ENCODE measurements at places on chromosomes 6 and 20.

- no peak for DNase-seq
These were observed 63.9 kb upstream of the SLCO4A1 start for GRCh38 chr20:62578294-62578897.

GRCh38 chr20:32574296-32575226 is 10.6 kb downstream of the NOL4L start:
- DNase-seq: peak; percentile 19

- no peak for DNase-seq
These were observed 47.2 kb downstream of the QKI start for GRCh38 chr6:163461696-163462095.

GRCh38 chr6:620166-620565 is 36.7 kb downstream of the HUS1B start:
- DNase-seq: no peak

DNA sequence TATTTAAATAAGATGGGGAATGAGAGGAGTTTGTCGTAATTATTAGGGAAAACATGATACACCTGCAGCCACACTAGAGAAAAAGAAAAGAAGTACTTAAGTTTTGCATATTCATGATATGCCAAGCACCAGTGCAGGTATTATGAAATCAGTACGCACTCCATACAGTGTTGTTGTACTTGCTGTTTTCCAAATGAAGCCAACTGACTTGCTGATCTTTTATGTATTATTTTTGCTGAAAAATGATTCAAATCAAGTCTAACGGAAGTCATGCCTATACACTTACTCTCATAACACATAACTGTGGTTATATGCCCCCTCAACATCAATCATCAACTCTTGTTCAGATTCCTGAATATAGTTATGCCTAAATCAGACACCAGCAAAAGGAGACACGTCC is 584.9 kb upstream of the EYS start:
- DNase-seq: no peak
